ENCODE measurements at places on chromosomes 1 and 21.

DNA sequence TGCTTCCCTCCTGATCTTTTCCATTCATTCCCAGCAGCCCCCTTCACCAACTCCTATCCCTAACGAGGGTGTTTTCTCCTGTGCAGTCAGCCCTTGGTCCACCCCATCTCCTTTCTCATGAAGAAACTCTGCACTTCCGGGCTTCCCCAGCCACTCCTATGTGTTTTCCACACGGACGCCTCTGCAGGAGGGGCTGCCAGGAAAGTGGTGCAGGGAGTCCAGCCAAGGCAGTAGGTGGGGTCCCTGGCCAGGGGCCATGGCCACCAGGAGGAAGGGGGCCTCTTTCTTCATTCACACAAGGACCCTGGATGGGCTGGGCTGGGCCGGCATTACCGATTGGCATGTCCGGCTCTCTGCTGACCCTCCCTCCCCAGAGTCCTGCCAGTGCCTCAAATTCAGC, 72.8 kb upstream of the EFHD2 start:
- no peak for DNase-seq

DNA sequence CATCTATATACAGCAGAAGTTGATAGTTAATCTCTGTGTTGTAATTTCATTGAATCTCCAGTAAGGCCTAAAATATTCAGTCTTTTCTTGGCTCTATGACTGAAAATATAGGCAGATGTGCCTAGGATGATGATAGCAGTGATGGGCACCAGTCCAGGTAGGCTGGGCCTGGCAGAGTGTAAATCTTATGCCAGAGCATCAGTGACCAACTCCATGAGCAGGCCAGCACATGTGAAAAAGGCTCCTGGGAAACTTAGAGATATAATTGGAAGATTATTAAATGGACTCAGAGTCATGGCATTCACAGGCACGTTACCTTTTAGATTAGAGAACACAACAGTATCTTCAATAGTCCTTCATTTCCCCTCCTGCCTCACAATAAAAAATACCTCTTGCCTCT, 20.7 kb upstream of the CYYR1 start:
- DNase-seq = no peak

GRCh38 chr1:108316545-108316944, 72.7 kb upstream of the NBPF4 start:
- no peak for DNase-seq

GRCh38 chr1:244955661-244956060, 91.3 kb upstream of the HNRNPU start:
- DNase-seq = no peak

DNA sequence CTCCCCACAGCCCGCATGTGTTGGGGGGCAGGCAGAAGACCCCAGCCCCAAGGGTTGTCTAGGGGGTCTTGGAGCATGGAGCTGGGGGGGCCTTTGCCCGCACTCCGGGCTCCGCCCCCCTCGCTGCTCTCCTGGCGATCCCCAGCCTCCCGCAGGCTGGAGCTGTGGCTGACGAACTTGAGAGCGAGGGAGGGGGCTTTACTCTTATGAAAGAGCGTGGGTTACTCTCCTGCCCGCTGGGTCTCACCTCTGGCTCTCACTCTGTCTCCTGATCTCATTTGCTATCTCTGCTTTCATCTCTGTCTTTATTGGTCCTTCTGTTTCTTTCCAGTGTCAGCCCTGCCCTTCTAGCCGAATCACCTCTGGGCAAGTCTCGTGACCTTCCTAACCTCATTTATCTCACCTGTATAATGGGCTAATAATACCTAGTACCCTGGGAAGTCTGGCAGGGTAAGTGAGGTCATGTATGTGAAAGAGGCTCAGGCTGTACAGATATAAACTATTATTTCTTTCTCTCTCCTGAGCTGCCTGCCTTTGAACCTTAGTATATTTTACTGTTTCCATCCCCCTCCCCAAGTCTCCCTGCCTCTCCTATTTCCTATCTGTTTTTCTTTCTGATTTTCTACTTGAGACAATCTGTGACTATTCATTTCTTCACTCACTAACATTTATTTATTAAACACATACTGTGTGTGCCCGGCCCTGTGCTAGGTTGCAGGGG, 731 bp downstream of the EFNA4 start:
- no peak for DNase-seq

DNA sequence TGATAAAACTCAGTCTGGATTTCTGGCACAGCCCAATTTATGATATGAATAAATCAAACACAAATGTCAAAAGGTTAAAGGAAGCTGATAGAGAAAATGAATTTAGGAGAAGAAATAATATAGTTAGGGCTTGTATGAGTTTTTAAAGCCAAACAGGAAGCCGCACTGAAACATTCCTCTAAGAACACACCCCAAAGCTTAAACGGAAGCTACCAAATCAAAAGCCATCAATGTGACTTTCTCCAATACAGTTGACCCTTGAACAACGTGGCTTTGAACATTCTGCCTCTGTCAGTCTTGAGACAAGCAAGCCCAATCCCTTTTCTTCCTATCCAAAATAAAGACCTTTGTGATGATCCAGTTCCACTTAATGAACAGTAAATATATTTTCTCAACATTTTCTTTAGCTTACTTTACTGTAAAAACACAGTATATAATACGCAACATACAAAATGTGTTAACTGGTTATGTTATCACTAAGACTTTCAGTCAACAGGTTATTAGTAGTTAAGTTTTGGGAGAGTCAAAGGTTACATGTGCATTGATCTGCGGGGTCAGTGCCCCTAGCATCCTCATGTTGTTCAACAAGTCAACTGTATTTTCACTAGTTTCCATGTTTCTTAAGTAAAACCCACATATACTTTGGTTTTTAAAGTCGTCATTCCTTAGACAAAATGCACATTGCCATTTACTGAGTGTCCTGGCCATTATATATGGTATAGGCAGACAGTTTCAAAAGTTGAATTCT, 11.2 kb downstream of the SERBP1 start:
- DNase-seq = no peak

DNA sequence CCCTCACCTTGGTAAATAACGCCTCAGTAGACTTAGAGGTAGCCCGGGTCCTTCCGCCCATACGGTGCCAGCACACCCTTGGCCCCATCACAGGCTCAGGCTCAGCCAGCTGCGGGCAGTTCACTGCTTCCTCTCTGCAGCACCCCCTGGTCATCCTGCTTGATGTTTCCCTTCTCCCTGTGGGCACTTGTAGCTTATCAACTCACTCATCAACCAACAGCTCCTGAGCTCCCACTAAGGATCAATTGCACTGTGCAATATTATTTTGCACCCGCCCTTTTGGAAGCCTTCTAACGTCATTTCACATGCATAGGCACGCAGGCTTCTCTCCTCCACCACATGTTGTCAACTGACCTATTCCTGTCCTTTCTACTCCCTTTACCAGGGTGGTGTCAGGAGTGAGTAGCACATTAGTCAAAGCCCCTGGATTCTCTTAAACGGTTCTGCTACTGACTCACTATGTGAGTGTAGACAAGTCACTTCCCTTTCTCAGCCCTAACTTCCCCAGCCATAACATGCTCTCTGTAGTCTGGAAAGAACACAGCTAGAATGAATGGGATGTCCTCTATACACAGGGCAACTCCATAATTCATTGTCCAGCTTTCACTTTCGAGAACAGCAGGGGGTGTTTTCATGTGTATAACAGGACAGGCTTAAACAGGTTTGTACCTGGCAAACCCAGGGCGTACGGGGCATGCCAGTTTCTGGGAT, 47.1 kb upstream of the IRF2BP2 start:
- DNase-seq = no peak

GRCh38 chr21:36288651-36289243, 31.2 kb upstream of the MORC3 start:
- peak; percentile 29 for DNase-seq

- no peak for DNase-seq
These were observed 191.6 kb downstream of the HIVEP3 start for GRCh38 chr1:41726899-41727748.

- no peak for DNase-seq
These were observed 75.2 kb downstream of the AXDND1 start for GRCh38 chr1:179440971-179441370.

GRCh38 chr1:54390655-54391054, 15.5 kb downstream of the SSBP3 start:
- DNase-seq = no peak

GRCh38 chr1:88503646-88504045, 180.4 kb upstream of the PKN2 start:
- no peak for DNase-seq

DNA sequence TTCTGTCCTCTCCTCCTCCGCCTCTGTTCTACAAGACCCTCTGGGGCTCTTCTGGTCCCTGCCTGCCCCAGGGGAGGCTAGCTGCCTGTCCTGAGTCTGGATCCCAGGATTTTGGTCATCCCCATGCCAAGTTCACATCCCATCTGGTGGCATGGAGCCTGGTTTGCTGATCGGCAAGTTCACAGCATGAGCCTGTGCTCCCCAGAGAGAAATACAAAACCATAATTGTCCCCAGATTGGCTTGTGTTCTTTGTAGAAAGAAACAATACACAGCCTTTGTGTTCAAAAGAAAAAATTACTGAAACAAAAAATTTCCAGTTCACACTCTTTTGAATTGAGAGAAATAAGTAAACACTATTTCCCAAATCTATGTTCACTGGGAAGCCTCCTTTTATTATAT, 149.4 kb upstream of the ZC3H12A start:
- DNase-seq = no peak
